Hematopoietic multipotent progenitor cell treated with erythropoietin and hydrocortisone succinate and interleukin-3 and kit ligand, for 17 days (in vitro differentiated cells): ENCODE measurements at places on chromosomes 1 and 21.

- DNase-seq, result no peak
These were observed 377.8 kb upstream of the CHRM3 start for GRCh38 chr1:239008568-239008967.

GRCh38 chr1:169974067-169974466, 80.4 kb upstream of the SCYL3 start:
- DNase-seq, result no peak

DNA sequence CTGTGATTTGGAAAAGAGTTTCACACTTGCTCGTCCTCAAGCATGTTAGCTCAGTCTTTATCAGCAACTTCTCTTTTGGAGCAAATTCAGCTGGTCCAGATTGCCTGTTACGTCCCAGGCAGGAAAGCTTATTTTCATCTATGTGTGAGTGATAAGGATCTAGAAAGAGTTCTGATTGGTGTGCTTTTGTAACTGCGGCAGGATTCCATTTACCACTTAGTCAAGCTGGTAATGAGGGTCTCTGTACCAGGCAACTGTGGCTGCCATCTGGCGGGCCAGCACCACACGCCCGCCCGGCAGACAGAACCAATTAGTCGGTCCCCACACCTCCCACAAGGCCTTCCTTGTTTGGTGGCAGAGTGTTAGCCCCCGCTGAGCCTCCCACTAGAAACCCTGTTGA, 21.0 kb downstream of the C1orf87 start:
- no peak for DNase-seq

- DNase-seq, result no peak
These were observed 6.5 kb downstream of the RUNX3 start for GRCh38 chr1:24923485-24924113.

DNA sequence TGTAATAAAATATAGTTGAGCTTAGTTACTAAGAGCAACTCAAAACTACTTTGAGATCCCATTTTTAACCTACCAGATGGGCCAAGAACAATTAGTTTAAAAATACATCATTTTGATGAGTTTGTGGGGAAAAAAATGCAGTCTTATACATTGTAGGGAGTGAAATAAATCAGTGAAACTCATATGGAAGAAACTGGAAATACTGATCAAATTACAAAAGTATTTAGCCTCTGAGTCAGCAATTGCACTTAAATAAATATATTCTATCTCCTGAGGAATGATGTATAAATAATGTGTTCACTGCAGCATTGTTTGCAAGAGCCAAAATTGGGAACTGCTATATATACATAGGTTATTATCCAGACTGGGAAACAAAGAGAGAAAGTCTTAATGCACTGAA, 4.6 kb upstream of the SMCP start:
- no peak for DNase-seq

DNA sequence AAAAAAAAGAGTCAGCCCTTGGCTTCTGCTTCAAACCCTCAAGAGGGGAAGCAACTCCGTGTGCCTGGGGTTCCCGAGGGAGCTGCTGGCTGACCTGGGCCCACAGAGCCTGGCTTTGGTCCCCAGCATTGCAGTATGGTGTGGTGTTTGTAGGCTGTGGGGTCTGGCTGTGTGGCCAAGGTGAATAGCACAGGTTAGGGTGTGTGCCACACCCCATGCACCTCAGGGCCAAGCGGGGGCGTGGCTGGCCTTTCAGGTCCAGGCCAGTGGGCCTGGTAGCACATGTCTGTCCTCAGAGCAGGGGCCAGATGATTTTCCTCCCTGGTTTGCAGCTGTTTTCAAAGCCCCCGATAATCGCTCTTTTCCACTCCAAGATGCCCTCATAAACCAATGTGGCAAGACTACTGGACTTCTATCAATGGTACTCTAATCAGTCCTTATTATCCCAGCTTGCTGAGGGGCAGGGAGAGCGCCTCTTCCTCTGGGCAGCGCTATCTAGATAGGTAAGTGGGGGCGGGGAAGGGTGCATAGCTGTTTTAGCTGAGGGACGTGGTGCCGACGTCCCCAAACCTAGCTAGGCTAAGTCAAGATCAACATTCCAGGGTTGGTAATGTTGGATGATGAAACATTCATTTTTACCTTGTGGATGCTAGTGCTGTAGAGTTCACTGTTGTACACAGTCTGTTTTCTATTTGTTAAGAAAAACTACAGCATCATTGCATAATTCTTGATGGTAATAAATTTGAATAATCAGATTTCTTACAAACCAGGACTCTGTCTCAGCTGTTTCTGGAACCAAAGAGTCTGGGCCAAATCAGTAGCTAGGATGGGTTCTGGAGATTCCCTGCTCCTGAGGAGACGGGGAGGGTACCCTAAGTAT, 26.8 kb upstream of the KDM4A start:
- no peak for DNase-seq

- DNase-seq, result peak; percentile 50
These were observed 10.2 kb downstream of the ADAM30 start for GRCh38 chr1:119885903-119886783.

- no peak for DNase-seq
These were observed 4.3 kb upstream of the PIK3R3 start for GRCh38 chr1:46136711-46137110.

DNA sequence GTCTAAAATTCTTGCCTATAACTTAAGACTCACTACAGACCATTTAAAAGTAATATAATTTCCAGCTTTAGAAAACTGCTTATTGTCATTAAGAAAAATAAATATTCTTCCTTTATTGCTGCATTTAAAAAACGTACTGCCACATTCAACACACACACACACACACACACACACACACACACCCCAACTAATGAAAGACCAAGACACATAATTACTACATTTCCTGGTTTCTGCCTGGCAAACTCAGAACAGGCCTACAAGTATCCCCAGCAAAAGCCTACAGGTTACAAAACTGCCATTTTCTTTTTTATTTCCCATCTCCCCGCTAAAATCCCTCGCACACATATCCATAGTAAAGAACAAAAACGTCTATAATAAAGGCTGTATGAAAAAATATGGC, 1.5 kb downstream of the DENND2C start:
- no peak for DNase-seq

DNA sequence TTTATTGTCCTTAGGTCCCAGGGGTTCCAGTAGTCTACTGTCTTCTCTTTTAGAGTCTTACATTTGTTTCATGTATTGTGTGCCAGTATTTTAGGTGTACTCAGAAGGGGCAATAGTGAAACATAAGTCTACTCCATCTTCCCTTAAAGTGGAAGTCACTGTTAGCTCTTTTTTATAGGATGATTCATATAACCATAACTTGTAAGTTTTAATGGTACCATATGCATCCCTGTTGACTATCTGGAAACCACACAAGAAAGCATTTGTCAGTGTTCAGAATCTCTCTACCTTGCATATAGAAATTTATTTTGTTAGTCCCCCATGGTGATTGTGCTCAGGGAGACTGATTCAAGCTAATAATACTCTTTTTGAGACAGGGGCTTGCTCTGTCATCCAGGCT, 149.9 kb downstream of the HS2ST1 start:
- no peak for DNase-seq

DNA sequence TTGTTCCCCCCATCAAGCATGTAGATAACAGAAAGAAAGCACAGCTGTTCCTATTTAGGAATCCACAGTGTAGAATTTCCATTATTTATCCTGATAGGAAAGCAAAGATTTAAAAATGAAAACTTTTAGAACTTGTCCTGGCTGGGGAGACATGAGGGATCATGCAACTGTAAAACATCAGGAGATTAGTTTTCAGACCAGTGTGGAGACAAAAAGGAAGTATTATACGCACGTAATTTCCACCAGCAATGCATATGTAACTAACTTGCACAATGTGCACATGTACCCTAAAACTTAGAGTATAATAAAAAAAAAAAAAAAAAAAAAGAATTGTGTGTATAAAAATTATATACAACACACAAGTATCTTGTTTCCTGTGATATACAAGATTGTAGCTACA, 172.4 kb downstream of the NEGR1 start:
- DNase-seq, result no peak

GRCh38 chr1:153534226-153534924, 1.4 kb downstream of the S100A6 start:
- peak; percentile 40 for DNase-seq

DNA sequence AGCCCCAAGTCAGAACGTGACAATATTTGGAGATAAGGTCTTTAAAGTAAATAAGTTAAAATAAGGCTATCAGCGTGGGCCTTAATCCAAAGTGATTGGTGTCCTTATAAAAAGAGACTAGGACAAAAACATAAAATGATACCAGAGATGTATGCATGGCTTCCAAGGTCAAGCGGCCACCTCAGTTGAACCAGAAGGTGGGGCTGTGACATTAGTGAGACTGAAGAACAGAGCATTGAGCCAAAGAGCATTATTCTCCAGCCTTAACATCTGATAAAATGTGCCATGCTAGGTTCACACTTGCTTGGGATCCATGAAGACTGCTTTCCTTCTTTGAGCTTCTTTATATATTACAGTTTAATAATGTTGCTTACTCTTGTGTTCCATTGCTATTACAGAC, 554.6 kb downstream of the PLA2G4A start:
- no peak for DNase-seq

DNA sequence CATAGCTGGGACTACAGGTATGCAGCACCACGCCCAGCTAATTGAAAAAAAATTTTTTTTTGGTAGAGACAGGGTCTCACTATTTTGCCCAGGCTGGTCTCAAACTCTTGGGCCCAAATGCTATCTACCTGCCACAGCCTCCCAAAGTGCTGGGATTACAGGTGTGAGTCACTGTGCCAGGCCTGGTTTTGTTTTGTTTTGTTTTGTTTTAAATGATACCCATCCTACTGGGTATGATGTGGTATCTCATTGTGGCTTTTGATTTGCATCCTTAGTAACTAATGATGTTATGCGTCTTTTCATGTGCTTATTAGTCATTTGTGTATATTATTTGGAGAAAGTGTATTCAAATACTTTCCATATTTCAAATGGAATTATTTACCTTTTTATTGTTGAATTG, 142.3 kb downstream of the VPS13D start:
- DNase-seq, result no peak

DNA sequence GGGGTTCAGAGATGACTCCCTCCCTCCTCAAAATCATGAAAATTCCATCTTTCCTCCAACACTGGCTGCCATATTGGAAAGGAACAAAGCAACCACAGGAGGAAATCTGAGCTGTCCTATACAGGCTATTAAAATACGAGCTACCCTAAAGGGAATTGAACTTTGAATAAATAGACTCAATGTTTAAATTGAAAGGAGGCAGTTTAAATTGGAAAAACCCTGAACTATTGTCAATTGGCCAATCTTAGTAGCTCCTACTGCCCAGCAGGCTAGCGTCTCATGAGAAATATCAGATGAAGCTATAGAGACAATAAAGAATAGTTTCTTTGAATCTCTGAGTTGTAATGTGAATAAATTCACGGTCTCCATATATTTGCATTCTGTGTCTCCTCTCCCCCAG, 85.4 kb upstream of the KCNE2 start:
- no peak for DNase-seq

- DNase-seq, result no peak
These were observed 66.2 kb downstream of the FAAP20 start for GRCh38 chr1:2128189-2128901.

DNA sequence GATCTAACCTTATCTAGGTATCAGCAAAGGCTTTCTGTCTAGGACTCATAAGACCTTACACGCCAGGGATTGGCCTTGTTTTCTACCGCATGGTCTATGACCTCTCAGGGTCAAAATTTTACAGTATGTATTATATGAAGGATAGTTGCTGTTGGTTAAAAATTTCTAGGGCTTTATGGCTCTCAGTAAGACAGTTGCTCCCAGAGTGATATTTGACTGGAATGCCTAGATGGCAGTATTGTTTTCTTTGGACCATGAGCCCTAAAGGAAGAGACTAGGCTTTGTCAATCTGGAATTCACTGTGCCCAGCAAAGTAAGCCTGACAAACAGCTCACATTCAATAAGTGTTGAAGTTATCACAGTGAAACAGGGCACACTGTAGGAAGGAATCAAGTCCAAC, 37.6 kb downstream of the C1orf87 start:
- no peak for DNase-seq

GRCh38 chr1:97849345-97850340, 71.2 kb downstream of the DPYD start:
- no peak for DNase-seq

- no peak for DNase-seq
These were observed 854 bp upstream of the ZRANB2 start for GRCh38 chr1:71081697-71082080.

DNA sequence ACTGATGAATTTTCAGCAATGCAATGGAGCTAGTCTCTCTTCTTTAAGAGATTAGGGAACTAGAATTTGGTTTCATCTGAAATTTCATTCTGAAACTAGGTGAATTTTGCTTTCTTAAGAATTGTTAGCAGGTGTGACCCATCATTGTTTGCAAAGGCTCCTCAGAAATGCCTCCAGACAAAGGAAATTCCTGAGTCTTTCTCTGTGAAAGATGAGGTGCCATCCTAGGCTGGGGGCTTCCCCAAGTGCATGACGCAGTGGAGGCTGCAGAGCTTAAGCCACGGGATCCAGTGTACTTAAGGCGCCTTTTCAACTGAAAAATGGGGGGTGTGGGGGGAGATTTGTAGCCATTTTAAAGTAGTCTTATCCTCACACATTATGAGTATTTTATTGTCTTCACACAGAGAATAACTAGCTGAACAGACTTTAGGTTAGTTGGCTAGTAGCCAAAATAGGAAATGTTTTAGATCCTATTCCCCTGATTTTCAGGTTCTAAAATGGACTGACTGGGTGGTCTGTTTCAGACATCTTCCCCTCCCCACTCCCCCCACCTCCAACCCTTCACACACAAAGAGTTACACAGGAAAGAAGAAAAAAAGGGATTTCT, 202.0 kb downstream of the NFIA start:
- DNase-seq, result no peak

DNA sequence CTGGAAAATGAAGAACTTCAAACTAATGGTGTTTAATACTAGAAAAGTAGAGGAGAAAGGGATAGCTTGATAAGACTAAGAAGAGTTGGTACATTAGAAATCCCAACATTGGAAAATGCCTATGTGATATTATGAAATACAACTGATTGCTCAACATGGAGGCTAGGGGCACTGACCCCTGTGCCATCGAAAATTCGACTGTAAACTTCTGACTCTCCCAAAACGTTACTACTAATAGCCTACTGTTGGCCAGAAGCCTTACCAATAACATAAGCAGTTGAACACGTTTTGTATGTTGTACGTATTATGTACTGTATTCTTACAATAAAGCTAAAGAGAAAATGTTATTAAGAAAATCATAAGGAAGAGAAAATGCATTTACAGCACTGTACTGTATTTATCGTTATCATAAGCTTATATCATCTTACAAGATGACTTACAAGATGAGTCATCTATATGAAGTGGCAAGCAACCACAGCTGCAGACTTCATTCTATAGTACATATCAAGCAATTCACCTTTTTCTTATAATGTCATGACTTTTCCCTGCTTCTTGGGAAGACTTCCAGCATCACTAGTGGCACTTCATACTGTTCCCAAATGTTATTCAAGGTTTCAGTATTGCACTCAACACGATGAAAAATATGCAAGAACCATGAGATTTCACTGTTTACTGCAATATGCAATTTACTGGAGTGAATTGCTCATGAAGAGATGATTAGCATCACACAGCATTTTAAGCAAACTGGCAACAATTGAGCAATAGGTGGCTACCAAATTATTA, 12.9 kb upstream of the CTSK start:
- no peak for DNase-seq
